ENCODE measurements at places on chromosomes 3 and 15.

DNA sequence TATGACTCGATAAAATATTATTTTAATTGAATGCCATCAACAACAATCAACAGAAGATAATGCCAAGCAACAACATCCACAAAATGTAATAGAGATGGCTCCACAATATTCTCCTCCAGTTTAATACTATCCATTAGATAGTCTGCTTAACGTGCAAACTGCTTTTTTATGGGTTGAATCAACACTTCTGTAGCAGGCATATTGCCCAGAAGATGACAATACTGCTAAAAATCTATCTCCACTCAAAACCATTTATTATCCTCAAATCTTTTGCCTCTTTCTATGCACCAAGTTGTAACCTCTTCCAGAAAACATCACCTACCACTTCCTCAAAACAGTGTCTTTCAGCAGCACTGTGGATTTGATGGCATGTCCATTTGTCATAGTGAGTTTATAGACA lies 295.7 kb upstream of the LMCD1 start:
- no peak for DNase-seq

DNA sequence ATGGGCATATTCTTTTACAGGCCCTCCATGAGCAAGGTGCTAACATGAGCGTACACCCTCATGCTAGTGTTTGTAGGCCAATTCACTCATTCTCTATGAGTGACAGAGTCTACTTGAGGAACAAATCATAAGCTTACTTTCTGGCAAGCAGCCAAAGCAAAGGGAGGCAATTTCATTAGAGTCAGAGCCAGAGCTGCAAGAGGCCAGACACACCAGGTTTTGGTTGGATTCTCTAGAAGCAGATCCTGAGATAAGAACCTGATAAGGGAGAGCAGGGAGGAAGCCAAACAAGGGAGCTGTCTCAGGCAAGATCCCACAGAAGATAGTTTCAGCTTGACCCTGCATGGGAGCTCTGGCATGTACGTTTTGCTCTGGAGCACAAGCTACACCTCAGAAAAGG lies 214.1 kb upstream of the CTNNB1 start:
- no peak for DNase-seq

DNA sequence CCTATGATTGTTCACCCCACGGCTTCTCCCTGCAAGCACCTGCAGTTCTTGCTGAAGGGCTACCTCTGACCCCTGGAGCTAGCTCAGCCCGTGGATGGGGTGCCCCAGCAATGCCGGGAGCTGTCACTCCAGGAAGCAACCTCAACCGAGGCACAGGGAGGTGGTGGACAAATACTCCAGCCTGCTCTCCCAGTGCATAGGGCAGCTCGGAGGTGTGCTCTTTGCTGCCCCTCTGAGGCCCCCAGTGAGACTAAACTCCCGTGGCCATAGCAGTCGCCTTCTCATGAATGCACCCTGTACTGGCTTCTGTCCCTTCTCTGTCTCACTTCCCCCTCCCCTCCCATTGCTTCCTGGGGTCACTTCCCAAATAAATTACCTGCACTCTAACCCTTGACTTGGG lies 48.5 kb downstream of the LINGO1 start:
- DNase-seq = peak; percentile 18

DNA sequence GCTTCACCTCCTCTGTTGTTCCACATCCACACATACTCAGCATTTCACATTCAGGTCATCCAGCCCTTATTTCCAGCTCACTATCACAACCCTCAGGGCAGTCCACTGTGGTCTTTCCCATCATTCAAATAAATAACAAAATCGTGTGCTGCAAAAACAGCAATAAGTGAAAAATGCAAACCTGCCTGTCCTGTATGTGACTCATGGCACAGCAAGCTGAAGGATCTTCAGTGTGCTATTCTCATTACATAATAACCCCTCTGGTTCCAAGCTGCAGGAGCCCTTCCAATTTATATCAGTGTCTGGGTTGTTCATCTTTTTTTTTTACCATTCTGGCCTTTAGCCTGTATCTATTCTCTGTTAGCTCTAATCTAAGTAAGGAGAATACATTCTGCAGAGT lies 185.3 kb upstream of the UBE2E2 start:
- peak; percentile 50 for DNase-seq

DNA sequence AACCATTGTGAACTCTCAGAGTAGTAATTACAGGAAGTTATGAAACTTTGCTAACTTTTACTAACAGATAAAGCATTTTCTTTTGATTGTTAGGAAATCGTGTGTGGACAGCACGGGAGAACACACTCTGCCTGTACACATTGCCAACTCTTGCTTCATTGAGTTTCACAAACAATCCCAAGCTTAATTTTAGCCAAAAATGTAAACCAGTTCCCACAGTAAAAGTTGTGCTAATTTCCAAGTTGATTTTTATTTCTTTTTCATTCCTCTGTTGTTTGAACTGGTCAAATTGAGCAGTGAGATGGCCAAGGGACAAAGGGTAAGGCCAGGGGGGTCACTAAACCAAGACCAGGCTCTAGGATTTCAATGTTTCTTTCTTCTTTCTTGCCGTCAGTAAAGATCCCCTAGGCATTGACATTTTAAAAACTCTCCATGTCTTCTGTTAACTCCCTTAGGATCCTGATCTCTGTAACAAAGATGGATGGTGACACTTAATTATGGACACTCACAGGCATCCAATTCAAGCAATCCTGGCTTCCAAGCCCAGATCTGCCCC lies 414.9 kb downstream of the RBMS3 start:
- DNase-seq = peak; percentile 55

- no peak for DNase-seq
Observed at GRCh38 chr3:164341086-164341485, 737.2 kb downstream of the SI start.

DNA sequence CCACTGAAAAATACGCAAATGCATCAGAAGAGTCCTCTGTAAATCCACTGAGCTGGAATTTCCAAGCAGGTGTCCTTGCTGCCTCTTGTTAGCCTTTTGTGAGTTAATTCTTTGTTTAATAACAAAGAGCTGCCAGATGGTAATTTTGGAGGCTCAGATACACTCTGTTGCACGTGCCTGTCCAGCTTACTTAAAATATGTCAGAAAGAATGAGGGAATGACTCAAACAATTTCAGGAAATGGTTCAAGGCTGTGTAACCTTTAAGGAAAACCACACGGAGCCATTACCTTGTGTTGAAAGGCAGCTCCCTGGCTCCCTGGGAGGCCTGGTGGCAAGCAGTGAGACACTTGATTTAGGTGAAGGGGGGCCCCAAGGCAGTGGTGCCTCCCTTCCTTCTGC lies 302.2 kb upstream of the CTDSPL start:
- peak; percentile 63 for DNase-seq

- DNase-seq = peak; percentile 63
Observed at GRCh38 chr15:57213862-57214261, 162.4 kb upstream of the CGNL1 start.

DNA sequence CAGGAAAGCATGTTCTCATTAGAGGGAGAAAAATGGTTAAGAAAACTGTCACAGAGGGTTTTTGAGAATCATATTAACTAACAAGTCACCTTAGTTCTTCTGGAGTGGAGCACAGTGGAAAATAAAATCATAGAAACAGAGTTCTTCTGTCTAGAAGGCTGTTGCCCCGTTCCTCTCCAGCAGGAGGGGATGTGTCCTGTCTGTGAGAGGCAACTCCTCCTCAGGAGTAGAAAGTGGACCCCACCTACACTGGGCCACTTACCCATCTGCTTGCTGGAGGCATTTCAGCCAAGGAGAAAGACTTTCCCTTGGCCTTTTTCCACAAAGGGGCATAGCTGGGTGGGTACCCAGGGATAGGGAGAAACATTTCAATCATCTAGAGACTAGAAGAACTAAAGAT lies 106.6 kb downstream of the SSR3 start:
- peak; percentile 66 for DNase-seq

DNA sequence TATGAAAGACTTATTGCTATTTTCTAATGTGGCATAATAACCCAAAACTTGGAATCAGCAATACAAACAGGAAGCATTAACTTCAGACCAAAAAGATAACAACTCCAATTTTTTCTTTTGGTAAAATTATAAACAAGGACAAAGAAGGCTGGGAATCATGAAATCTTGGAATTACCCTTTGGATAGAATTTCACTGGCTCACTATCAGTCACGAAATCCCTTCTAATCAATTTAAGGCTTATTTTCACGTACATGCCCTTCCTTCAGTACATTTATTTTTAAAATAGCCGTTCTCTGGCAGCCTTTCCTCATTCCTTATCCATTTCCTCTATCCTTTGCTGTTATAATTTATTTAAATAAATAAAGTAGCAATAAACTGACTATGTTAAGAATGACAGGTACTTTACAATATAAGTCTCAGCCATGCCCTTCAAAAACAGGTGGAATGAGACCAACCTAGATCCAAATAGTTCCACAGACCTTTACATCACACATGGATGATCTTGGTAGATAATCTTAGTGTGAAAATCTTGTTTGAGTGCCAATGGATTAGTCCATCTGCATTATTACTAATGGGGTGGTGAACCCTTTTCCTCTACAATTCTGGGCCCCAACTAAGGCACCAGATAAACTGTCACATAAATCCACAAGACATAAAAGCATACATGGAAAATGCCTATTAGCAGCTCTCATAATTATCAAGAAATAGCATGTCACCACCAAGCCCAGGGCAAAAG lies 38.9 kb downstream of the ABI3BP start:
- peak; percentile 19 for DNase-seq

DNA sequence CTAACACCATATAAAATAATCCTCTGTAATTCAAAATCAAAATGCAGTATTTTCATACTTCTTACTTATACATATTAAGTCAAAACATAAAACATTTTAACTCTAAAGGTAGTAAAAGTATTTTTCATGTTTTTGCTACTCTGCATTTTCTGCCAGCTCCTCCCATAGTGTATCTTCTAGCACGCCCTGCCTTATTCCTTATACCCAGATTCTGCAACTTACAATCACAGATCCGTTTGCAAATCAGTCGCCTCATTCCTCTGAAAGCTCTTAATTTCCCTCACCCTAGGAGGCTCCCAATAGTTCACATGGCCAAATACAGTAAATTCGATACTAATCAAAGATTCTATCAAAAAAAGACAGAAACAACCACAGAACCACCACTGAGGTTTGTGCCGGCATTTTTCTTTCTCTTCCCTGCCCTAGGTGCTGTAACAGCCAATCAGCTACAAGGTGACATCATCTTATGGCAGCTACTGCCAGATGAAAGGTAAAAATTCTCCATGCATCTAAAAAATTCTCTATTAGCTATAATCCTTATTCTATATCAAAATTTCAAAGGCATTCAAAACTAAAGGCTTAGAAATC lies 72.9 kb downstream of the CLASP2 start:
- no peak for DNase-seq

GRCh38 chr15:23877502-23878412 lies 190.7 kb upstream of the NDN start:
- peak; percentile 1 for DNase-seq

- no peak for DNase-seq
Observed at GRCh38 chr15:69089258-69089657, 71.2 kb upstream of the GLCE start.

GRCh38 chr15:66211670-66212562 lies 41.6 kb downstream of the MEGF11 start:
- DNase-seq = no peak

DNA sequence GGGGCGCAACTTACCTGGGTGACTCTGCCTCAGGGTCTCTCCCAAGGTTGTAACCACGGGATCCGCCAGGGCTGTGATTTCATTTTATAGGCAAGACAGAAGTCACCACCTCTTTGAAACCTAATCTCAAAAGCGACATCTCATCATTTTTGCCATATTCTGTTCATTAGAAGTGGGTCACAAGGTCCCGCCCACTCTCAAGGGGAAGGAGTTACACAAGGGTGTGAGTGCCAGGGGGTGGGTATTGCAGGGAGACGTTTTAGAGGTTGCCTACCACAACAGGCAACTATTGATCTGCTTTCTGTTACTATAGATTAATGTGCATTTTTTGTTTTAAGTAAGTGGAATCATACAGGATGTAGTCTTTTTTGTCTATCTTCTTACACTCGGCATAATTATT lies 56.6 kb upstream of the ADPGK start:
- DNase-seq = no peak

GRCh38 chr3:101383156-101383575 lies 62.8 kb upstream of the IMPG2 start:
- no peak for DNase-seq

DNA sequence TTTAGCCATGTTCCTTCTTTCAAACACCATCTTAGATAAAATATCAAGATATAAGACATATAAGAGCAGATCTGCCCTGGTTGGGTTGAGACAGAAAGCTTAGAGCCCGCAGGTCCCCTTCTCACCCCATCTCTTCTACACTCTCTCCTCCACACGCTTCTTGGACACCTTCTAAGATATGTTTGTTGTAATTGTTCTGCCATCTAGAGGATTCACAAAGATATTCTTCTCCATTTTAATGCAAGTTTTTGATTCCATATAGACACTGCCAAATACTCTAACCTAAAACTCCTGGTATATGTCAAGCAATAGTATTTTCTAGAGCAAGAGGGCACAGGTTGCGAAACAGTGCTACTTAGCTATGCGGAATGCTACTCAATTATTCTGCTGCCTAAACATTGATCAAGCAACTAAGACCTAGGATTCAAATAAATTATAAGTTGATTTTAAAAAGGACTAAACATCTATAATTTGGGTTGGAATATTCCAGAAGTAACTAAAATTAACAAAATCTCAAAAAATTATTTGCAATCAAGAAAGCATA lies 6.8 kb downstream of the CHRM5 start:
- peak; percentile 2 for DNase-seq

DNA sequence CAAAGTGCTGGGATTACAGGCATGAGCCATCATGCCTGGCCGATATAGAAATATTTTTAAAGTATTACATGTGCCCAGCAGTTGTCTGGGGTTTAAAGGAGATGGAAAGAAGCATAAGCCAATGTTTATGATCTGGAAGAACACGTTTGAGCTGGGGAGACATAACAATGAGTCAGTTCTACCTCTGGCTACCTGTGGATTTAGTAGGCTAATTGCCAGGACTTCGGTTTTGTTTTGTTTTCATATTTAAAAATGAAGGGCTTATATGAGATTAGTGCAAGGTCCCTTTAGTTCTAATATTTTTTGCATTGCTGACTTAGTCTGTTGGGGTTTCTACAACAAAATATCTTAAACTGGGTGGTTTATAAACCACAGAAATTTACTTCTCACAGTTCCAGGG lies 22.9 kb upstream of the TNFSF10 start:
- no peak for DNase-seq

GRCh38 chr15:29183071-29183831 lies 86.4 kb downstream of the NSMCE3 start:
- DNase-seq = peak; percentile 34

GRCh38 chr3:177906126-177906511 lies 630.1 kb upstream of the KCNMB2 start:
- peak; percentile 78 for DNase-seq

- DNase-seq = peak; percentile 59
Observed at GRCh38 chr15:78438619-78439285, 736 bp downstream of the IREB2 start.

- no peak for DNase-seq
Observed at GRCh38 chr3:101532783-101533602, 20.0 kb upstream of the SENP7 start.

GRCh38 chr3:106183762-106184391 lies 315.1 kb upstream of the CBLB start:
- DNase-seq = peak; percentile 8

DNA sequence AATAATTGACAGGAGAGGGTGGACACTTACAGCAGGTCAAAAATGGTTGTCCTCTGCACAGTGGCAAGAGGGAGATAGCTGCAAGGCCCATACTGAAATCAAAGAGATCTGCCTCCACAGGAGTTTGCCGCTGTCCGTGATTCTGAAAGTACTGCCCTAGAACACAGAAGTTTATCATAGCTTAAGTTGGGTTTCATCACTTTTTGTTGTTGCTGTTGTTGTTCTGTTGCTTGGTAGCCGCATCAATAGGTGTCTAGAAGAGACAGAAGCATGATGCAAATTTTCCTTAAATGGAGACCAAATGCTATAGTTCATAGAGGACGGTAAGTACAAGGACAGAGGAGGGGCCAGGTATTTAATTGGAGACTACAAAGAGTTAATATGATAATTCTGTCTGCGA lies 120.0 kb upstream of the MRPL3 start:
- DNase-seq = no peak

Measured in ELR (cell line).